Fibroblast of the aortic adventitia (primary cell): ENCODE measurements at places on chromosomes 1 and 21. TPM values are rescaled to one million over a fixed set of nuclear protein-coding genes. Genes with fewer than 3 reads are reported as not detected.

DNA sequence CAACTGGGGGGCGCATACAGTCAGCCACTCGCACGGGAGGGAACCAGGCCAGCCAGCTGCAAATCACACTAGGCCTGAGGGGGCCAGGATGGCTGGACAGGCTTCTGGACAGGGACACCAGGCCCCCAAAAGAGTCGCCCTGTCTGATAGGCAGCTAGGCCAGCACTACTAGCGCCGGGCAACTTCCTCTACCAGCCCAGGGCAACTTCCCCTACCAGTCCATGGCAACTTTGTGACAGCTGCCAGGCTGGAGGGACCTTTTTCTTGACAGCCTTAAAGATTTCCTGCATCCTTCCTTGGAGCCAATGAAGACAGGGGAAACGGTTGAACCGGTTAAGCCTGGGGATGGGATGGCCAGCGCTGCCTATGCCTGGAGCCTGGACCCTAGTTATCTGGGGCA lies 5.1 kb downstream of the IFFO2 start:
- DNase-seq, result no peak

DNA sequence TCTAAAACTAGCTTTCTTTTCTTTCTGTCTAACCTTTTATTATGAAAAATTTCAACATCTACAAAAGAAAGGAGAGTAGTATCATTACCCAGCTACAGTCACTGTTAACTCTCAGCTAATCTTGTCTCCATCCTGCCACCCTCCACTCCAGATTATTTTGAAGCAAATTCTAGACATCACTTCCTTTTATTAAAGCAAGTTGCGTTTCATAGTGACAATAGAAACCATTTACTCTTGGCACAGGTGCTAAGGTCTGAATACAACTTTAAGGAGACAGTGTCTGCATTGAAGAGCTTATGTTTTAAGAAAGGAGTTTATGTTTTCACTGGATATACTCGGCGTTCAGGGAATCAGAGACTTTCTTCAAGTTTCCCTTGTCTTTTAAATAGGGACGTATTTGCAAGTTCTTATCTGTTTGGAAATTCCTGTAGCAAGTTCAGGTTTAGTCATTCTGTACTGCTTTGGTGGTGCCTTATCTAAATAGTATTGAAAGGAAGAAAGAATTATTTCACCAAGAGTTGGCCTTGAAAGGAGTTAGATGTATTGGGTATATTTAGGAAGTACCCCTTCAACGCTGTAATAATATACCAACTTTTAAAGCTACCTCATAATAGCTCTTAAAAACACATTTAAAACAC lies 42.7 kb downstream of the ITSN1 start:
- peak; percentile 75 for DNase-seq

LRRC71 gene
- 0.09 TPM in 1 of 2 replicates, not detected in the other for total RNA-seq

GRCh38 chr1:41282679-41283317 lies 40.7 kb upstream of the SCMH1 start:
- peak; percentile 28 for DNase-seq

- DNase-seq, result no peak
These were observed 301.3 kb downstream of the PLPP3 start for GRCh38 chr1:56278061-56278460.
